ENCODE measurements at places on chromosomes 3 and 15.

DNA sequence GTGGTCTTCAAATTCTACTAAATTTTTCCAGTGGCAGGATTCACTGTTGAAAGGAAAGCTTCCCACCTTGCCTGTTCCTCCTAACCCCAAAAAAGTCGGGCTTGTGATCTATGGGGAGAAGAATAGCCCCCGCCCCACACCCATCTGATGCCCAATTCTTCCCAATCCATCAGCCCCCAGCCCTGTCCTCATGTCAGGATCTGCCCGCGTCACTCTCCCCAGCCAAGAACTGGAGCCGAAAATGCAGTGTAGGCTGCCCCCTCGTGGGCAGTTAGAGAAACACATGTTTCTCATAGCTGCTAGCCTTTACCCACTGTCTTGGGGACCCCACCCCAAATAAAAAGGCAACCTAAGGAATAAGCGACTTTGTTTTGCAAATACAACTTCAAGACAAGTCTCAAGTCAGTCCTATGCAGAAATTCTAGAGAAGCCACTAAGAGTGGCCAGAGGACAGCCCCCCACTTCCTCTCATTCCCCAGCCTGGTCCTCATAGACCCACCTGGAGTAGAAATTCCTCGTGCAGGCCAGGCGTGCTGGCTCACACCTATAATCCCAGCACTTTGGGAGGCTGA, 13.0 kb upstream of the CSK start:
- no peak for DNase-seq

DNA sequence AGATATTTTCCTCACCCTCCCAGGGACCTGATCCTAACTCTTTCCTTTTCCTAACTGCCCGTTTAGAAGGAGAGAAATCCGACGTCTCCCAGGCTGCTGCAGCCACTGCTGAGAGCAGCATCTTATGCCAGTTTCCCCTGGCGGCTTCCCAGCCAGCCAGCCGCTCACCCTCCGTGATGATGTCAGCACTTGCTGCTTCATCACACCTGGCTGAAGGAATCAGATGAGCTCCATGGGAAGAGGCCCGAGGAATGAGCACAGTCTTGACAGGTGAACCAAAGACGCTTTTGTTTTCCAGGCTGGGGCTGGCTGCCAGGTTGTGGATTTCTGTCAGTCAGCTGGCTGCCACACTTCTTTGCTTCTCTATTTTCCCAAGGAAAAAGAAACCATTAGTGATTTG, 445.1 kb upstream of the RBMS3 start:
- DNase-seq = no peak

DNA sequence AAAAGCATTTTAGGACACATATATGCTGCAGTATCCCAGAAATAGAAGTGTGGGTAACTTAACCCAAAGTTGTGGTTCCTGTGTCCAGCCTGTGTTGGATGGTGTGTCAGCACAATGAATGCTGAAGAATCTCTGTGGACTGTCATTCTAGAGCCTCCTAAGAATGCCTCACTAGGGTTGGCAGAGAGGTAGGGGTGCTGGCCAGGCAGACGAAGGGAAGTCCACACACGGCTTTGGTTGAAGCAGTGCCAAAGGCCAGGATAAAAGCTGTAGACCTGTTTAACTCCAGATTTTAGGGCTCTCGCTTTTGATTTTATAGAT, 43.7 kb upstream of the TIPARP start:
- DNase-seq = no peak

DNA sequence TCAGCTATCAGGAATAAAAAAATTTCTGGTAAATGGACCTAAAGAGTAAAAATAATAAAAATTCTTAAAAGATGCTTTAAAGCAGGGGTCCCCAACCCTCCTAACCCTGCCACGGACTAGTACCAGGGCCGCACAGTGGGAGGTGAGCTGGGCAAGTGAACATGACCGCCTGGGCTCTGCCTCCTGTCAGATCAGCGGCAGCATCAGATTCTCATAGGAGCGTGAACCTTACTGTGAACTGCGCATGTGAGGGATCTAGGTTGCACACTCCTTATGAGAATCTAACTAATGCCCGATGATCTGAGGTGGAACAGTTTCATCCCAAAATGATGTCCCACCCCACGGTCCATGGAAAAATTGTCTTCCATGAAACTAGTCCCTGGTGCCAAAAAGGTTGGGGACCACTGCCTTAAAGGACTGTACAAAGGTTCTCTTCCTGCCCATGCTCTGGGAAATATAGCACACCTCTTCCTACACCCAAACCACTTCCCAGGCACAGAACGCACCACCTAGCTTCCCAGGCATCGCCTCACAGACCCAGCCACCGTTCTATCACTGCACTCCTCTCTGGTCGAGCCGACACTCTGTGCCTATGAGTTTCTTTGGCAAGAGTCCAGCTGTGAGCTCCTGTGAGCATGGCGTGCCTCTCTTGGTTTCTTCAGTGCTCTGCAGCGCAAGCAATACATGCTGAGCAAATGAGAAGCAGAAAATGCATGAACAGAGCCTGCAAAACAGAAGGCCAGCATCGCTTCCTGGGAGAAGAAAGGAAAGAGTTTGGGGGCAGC, 104.9 kb downstream of the OCA2 start:
- no peak for DNase-seq

DNA sequence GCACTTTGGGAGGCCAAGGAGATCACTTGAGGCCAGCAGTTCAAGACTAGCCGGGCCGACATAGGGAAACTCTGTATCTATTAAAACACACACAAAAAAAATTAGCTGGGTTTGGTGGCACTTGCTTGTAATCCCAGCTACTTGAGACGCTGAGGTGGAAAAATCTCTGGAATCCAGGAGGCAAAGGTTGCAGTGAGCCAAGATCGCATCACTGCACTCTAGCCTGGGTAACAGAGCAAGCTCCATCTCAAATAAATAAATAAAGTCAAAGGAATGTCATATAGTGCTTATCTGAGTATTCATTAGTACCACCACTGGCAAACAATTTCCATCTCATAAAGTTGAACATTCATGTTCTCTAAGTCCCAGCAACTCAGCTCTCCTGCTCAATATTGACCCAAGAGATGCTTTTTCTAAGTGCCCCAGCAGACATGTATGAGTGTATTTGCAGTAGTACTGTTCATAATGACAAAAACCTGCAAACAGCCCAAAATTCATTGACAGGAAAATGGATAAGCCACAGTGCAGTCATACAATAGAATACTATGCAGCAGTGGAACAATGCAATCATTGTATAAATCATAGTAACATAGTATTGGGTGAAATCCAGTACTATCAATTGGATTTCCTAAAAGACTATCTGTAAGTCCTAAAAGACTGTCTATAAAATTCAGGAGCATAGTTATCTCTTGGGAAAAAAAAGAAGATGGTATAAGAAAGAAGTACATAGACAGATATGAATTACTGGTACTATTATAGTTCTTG, 751.5 kb upstream of the LMCD1 start:
- no peak for DNase-seq

GRCh38 chr3:101243285-101244211, 76.8 kb downstream of the IMPG2 start:
- DNase-seq = no peak

Measured in stimulated activated CD8-positive, alpha-beta memory T cell treated with anti-CD3 and anti-CD28 coated beads, Interleukin-7, amount 100 ng/mL, for 48 hours (primary cell).